ENCODE measurements at places on chromosomes 12 and 14.

- no peak for DNase-seq
Observed at GRCh38 chr12:133203344-133204263, 22.3 kb downstream of the ZNF268 start.

DNA sequence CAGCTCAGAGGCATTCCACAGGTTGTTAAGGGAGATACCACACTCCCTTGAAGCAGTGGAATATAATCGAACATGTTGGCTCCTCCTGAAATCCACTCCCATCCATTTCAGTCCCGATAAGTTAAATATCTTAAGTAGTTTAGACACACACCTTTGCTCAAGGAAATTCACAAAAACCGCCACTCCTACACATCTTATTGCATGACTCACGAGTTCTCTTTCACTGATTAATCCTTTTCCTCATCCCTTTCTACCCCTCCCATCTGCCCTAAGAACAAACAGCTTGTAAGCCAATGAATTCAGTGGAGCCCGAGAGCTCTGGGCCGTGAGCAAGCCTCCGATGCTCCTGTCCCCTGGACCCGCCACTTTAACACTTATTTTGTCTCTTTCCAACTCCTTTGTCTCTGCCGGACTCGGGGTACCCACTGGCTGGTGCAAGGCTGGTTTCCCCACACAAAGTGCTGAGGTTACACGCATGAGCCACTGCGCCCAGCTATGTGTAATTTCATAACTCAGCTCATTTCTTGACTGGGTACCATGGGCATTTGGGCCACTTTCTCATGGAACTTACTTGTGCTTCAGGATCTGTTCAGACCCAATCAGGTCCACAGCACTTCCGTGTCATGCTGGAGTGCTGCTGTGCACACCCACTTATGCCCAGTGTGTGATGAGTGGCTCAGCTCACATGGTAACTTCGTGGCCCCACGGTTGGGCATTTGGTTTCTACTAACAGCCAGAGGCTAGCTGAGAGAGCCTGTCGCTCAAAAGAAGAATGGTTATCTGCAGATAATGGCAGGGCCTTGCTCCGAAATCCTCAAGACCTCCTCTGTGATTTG, 171.8 kb upstream of the ALG10B start:
- DNase-seq: no peak

DNA sequence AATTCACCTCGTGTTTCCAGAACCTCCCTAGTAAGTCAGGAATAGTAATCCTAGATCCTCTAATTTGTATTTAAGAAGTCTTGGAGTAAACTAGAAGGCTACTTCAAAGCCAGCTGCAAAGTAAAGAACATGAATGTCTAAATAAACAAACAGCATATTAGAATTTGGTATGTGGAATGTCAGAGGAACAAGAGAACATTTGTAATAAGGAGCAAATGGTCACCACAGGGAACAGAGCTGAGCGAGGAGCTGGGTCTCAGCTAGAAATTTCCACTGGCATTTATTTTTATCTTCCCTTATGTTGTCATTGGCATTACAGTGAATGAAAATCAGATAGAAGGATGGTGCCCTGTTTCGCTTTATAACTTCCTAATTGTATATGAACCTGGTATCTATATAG, 50.2 kb downstream of the FRMD6 start:
- no peak for DNase-seq

- DNase-seq: no peak
Observed at GRCh38 chr12:58342736-58343135, 401.4 kb downstream of the ATP23 start.

DNA sequence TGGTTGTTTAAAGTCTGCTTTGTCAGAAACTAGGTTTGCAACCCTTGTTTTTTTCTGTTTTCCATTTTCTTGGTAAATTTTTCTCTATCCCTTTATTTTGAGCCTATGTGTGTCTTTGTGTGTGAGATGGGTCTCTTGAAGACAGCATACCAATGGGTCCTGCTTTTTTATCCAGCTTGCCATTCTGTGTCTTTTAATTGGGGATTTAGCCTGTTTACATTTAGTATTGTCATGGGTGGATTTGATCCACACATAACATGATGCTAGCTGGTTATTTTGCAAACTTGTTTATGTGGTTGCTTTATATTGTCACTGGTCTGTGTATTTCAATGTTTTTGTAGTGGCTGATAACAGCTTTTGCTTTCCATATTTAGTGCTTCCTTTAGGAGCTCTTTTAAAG, 17.2 kb upstream of the ART4 start:
- DNase-seq: no peak

- no peak for DNase-seq
Observed at GRCh38 chr14:31582286-31582691, 21.1 kb downstream of the NUBPL start.
